ENCODE measurements at places on chromosomes 13 and 19.

- ATAC-seq, result peak; percentile 75
Observed at GRCh38 chr13:105202354-105202753, 1333.1 kb downstream of the EFNB2 start.

DNA sequence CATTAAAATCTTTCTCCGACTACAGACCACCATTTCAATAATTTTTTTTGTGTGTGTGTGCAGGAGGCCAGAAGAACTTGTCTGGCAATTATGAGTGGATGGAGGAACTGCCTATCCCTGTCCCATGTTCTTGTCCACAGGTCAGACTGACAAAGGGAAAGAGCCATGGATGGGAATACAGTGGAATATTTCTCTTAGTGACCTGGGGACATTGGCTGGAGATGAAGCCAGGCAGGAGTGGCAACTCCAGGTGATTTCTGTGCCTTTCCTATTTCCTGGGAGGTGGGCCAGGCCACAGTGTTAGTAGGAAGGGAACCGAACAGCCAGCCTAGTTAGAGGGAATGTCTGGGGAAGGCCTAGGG lies 3.7 kb downstream of the PSG9 start:
- ATAC-seq, result no peak

DNA sequence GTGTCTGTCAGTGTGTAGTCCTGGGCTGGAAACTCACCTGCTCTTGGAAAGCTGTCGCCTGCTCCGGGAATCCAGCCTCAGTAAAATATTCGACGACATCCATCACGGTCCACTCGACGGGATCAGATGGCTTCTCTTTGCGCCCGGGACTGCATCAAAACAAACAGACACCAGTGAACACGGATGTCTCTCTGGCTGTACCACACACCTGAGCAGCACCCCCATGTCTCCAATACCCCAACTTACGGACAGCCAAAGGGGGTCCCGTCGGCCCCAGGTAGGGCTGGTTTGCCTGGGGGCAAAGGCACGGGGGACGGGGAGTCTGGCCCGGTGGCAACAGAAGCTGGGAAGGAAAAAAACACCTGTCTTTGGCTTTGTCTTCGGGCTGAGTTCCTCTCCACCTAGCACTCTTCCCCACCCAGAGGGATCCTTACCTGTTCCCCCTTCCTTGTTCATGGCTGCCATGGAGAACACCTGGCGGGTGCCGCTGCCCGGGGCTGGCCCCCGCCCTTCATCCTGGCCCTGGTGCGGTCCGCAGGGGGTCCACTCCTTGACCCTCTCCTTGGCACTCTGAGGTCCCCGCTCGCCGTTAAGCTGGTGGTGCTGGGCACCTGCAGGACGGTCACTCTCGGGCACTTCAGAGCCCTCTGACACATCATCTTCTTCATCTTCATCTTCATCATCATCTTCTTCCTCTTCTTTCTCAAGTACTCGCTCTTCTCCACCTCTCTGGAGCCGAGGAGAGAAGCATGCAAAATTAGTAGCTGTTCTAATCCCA lies 1.7 kb downstream of the SAMD1 start:
- no peak for ATAC-seq

- peak; percentile 77 for ATAC-seq
Observed at GRCh38 chr13:108902405-108903155, 273.2 kb downstream of the MYO16 start.

- ATAC-seq, result peak; percentile 97
Observed at GRCh38 chr13:110286833-110287819, 19.8 kb downstream of the COL4A1 start.

DNA sequence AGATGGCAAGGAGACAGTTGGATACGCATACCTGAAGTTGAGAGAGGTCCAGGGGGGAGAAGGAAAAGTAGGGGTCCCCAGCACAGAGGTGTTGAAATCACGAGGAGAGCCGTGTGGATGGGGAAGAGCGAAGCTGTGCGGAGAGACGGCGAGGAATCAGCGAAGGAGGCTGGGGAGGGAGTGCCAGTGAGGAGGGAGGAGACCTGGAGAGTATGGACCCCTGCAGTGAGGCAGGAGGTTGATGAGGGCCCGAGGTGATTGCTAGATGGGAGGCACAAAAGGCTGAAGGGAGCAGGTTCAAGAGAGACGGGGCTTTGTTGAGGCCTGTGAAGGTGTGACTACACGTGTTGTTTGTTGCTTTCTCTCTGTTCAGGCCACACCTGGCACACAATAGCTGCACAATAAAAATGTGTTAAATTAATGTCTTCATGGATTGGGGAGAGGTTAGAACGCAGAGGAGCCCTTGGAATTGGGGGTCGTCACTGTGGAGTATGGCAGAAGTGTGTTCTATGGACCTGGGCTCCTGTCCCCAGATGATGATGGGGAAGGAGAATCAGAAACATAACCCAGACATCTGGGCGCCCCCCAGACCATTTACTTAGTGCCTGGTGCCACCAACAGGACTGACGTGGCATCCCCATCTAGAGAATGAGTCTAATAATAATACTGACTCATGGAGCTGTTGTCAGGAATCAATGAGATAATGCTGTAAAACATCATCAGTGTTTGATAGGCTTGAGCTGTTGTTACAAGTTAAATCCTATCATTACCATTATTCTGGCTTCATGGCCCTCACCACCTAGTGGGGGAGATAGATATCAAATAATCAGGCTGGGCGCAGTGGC lies 137.5 kb downstream of the SIPA1L3 start:
- no peak for ATAC-seq

GRCh38 chr19:34480491-34480890 lies 1.1 kb upstream of the WTIP start:
- ATAC-seq, result no peak

Data from motor neuron (in vitro differentiated cells).